ENCODE measurements at places on chromosomes 7 and 10.

DNA sequence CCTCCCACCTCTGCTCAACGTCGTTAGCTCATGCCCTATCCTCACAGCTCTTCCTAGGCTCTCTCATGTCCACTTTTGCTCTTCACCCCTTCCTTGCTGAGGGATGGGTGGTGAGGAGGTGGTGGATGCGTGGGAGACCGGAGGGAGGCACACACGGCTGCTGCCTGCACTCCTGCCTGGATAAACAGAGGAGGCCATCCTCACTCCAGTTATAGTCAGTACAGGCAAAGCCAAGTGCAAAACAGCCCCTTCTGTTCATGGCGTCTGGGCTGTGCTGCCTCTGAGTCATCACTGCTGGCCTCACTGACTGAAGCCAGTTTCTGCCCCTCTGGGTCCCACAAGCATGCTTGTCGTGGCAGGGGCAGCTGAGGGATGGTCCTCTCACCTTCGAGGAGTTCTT, 31.9 kb upstream of the LRRC4 start:
- no peak for DNase-seq

DNA sequence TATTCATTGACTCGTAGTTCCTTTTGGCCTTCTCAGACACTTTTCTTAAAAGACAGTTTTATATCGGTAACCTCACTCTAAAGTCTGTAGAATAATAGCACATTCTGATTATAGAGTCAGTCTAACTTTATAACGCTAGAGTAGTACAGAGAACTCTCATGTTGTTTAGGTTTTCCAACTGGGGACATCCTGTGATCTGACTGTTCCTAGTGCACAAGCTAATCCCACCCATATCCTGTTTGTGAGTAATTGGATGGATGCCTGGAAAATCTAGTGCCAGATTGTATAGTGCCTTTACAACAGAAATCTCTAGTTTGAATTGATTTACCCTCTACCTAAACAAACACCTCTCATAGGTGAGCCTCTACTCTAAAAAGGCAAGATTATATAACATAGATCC, 107.4 kb downstream of the ZEB1 start:
- DNase-seq = no peak

- no peak for DNase-seq
Observed at GRCh38 chr10:92734301-92734700, 44.5 kb downstream of the HHEX start.

DNA sequence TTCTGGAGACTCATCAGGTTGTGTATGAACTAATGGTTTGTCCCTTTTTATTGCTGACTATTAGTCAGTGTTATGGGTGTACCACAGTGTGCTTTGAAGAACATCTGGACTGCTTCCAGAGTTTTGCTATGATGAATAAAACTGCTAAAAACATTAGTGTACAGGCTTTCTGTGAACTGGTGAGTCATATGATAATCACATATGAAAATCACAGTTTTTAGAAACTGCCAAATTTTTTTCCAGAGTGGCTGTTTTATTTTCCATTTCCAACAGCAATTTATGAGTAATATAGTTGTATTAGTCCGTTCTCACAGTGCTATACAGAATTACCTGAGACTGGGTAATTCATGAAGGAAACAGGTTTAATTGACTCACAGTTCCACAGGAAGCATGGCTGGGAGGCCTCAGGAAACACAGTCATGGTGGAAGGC, 281.2 kb upstream of the VSTM2A start:
- DNase-seq = no peak

DNA sequence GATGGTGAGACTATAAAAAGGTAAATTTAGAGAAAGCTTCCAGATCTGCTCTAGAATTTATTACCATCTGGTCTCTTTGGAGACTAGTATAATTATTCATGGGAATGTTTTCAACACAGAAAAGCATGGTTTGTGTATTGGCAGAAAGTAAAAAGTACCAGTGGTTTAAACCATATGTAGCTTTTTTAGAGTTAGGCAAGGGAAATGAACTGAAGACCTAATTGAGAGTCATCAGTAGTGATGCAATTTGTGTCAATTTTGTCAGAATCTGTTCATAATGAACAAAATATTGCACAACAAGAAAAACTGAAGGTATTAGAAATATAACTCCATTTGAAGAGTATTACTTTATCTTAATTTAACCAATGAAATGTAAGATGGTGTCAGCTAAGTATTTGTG, 181.4 kb downstream of the ADK start:
- DNase-seq = no peak

DNA sequence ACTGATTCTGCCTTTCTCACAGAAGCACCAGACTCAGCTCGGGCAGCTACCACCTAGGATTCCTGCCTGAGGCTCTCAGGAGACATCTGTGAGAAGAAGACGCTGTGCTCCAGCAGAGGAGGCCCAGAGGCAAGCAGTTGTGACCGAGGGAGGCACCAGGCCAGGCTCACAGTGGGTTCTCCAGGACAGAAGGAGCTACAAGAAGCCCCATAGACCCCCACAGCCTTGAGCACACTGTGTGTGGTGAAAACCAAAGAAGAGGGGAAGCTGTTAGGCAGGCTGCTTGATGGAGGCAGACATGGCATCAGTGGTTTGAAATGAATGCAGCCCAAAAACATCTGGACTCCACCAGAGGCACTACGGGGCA, 198.8 kb downstream of the GRID1 start:
- DNase-seq = no peak

DNA sequence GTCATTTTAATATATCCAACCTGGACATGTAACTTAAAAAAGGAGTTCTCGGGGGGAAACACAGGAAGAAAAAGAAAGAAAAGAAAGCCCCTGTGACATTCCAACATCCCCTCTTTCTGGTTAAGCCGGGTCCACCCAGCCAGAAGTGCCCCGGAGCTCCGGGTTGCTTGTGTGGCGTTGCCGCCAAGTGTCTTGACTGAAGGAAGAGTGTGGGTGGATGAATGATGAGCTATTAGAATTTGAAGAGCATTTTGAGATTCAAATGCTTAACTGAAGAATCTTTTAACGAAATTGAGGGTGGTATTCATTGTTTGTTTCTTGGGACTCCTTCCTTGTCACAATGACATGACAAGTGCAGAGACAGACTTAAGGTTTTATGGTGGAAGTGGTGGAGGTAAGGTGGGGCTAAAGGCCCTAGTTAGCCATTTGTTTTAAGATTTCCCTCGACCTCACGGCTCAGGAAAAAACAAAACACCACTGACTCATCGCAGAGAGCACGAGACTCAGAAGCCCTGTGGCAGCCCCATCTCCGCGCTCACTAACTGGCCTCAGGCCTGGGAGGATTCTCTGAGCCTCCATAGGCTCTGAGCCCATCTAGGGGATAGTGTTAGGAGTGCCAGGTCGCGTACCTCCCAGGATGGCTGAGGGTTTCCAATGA, 1.8 kb upstream of the GLI3 start:
- DNase-seq = no peak

GRCh38 chr7:3243256-3243655, 57.8 kb upstream of the SDK1 start:
- no peak for DNase-seq

- DNase-seq = no peak
Observed at GRCh38 chr7:133115596-133115995, 33.7 kb upstream of the CHCHD3 start.

- no peak for DNase-seq
Observed at GRCh38 chr7:44767134-44767911, 18.7 kb downstream of the ZMIZ2 start.

- DNase-seq = no peak
Observed at GRCh38 chr7:120060281-120060680, 212.7 kb upstream of the KCND2 start.

DNA sequence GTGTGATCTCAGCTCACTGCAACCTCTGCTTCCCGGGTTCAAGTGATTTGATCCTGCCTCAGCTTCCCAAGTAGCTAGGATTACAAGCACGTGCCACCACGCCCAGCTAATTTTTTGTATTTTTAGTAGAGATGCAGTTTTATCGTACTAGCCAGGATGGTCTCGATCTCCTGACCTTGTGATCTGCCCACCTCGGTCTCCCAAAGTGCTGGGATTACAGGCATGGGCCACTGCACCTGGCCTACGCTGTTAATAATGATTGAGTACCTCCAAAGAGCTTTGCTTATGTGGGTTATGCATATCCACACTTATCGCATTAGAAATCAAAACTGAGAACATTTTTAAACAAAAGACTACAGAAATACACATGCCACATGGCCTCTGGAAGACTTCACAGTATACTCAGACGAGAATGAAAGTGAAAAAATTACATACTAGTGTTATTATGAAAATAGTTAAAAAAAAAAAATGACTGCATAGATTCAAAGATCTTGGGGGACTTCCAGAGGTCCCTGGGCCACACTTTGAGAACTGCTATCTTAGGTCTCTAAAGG, 25.4 kb downstream of the RPP38 start:
- DNase-seq = no peak

GRCh38 chr10:75295868-75296441, 60.2 kb upstream of the COMTD1 start:
- DNase-seq = no peak

DNA sequence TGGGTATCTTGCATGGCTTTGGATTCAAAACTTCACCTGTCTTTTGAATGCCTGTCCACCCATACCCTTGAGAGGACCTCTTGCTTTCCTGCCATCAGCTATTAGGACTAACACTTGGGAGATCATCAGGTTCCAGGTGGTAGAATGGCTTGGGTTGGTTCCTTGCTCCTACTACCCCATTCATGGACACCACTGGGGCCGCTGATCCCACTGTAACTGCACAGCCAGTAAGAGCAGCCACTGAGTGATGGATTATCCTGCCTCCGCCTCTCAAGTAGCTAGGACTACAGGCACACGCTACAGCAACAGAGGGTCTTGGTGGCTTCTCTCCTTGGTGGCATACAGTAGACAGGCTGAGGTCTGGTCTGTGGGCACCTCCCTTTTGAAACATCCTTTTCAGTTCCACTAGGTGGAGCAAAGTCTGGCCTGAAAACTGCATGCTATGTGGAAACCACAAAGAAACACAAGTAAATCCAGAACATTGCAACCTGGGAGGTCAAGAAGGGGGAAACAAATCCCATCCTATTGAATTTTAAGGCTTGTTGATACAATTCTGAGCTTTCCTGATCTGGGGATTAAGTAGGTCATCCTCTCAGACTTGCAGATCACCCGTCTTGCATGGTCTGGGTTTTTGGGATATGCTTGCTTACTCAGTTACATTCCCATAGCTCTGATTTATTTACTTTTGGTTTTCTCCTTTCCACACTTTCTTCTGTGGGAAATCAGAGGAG, 9.4 kb downstream of the WBP1L start:
- DNase-seq = no peak

DNA sequence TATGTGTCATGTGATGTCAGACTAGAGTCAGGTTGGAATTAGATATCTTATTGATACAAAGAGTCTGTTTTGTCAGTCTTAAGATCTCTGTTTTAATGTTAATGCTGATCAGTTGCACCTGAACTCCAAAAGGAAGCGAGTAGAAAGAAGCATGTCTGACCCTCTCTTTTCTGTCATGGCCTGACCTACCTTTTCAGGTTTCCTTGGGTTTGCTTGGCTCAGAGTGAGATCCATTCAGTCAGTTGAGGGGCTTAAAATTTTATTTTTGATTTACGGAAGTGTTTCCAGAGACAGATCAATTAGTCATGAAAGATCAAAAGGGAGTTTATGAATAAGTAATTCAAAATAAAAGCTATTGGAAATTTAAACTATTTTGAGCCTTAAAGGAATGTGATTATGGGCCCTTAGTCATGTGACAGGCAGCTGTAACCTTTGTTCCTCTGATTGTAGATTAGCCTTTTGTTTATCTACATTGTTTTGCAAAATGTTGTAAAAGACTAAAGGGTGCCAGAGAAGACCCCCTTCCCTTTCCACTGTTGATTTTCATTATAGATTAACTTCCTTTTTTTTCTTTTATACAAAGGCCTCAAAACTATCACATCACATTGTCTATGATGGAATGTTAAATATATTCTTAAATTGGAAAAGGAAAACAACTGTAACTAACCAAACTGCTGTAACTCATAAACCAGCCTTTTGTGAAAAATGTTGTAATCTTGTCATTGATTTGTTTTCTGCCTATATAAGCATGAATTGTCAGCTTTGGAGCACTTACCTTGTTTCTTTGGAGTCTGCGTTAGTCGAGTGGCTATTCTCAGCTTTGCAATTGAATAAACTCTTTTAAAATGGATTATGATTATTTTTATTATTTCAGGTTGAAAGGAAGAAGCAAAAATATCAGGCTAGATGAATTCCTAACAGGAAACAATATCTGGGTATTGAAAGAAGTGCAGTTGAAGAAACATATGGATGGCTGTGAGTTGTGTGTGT, 195.5 kb upstream of the MBL2 start:
- DNase-seq = no peak

DNA sequence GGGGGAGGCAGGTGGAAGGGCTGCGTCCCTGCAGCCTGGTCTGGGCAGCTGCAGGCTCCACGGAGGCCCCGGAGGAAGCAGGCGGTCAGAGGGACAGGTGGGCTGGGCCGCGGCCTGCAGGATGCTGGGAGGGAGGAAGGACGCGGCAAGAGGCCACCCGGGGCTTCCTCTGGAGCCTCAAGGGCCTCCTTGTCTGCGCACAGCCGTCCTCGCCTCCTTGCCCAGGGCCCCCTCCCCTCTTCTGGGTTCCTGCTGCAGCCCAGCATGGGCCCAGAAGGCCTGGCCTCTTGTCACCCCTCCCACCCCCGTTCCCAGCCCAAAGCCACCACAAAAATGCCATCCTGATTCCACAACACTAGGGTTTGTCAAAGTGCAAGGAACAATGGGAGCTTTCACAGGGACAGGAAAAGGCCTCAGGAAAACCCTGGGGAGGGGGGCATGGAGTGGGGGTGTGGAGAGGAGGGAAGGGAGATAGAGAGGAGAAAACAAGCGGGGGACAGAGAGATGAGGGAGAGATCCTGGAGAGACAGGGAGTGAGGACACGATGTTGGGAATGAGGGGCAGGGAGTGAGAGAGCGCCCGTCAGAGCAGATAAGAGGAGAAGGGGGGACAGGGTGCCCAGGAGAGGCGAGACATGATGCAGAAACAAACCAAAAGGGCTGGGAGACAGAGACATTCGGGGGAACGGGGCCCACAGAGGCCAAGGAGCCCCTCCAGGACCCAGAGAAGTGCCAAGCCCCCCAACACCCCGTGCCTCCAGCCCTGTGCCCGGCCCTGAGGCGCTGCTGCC, 41.8 kb downstream of the ZCCHC24 start:
- DNase-seq = no peak

- no peak for DNase-seq
Observed at GRCh38 chr10:5343561-5343960, 21.2 kb upstream of the UCN3 start.

DNA sequence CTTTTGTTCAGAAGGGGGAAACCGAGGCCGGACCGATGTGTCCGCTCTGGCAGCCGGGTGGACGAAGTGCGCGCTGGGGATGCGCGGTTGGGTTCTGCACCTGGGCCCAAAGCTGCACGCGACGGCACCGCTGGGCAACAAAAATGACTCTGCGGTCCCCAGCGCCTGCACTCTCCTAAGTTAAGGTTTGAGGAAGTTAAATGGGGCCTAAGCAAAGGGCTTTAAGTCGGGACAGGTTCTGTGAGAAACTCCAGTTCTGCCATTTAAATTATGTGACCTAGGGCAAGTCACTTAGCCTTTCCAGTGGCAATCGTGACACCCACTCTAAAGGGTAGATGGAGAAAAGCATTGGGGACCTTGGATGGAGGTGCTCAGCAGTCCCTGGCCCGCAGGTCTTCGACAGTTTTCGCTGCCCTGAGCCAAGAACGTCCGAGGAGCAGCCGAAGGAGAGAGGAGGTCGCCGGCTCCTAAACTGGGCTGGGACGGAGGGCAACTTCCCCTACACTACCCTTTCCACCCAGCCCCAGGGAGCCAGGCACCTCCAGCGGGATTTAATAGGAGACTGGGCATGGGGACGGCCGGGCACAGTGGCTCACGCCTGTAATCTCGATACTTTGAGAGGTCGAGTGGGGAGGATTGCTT, 534 bp upstream of the ACBD5 start:
- DNase-seq = peak; percentile 78

GRCh38 chr7:43692582-43693373, 36.5 kb downstream of the COA1 start:
- DNase-seq = no peak

GRCh38 chr10:45444022-45444421, 70.0 kb downstream of the ALOX5 start:
- no peak for DNase-seq
